ENCODE measurements at places on chromosomes 11 and 22.

DNA sequence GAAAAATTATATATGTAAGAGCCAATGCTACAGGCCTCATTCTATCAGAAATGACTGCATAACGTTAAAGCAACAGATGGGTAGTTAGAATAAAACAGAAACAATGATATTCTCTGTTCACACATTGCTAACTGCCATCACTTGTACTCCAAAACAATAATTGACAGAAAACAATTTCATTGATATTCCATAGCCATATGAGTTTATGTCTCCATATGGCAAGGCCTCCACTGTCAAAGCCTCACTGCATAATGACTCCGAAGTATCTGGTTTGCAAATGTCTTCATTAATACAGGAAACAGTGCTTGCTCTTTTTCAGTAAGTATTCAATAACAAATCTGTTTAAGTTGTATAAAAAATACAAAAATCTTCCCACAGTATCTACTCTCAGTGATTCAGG lies 9.9 kb downstream of the DDI1 start:
- DNase-seq: no peak

DNA sequence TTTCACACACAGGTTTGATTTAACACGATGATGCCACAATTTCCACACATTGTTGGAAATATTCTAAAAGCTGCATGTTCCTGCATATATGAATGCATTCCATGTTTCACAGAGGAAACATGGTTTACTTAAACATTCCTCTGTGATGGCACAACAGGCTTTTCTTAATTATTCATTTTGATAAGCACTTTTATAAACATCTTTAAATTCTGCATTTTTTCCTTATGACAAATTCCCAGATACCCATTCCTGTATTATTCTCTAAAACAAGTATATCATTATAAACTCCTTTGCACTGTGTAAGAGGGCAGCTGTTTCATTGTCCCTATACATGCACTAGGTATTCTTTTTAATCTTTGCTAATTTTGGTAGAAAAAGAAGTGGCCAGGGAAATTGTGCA lies 532.3 kb downstream of the SOX6 start:
- no peak for DNase-seq

- no peak for DNase-seq
These were observed 225.7 kb downstream of the DDX10 start for GRCh38 chr11:108890482-108891105.

- no peak for DNase-seq
These were observed 148.9 kb upstream of the CADM1 start for GRCh38 chr11:115653076-115653475.

GRCh38 chr11:24082241-24082640 lies 414.6 kb upstream of the LUZP2 start:
- DNase-seq: no peak

DNA sequence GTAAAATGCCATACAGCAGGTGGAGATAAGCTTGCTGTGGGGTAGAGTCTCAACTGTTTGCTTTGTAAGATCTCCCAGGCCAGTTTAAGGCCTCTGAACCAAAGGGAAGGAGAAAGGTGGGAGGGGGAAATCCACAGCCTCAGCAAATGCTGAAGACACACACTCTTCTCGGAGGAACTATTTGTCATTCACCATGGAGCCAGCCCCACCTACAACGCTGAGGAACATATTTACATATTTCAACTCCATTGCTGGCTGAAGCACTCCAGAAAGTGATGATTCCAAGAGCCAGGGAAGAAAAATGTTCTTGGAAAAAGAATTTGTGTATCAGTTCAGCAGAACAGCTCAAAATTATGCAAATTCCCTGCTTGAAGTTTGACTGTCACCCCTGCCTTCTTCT lies 6.5 kb downstream of the TENM4 start:
- no peak for DNase-seq

- DNase-seq: no peak
These were observed 34.7 kb downstream of the SNX19 start for GRCh38 chr11:130881475-130882137.

- DNase-seq: no peak
These were observed 6.0 kb upstream of the FXYD6 start for GRCh38 chr11:117882311-117882905.

DNA sequence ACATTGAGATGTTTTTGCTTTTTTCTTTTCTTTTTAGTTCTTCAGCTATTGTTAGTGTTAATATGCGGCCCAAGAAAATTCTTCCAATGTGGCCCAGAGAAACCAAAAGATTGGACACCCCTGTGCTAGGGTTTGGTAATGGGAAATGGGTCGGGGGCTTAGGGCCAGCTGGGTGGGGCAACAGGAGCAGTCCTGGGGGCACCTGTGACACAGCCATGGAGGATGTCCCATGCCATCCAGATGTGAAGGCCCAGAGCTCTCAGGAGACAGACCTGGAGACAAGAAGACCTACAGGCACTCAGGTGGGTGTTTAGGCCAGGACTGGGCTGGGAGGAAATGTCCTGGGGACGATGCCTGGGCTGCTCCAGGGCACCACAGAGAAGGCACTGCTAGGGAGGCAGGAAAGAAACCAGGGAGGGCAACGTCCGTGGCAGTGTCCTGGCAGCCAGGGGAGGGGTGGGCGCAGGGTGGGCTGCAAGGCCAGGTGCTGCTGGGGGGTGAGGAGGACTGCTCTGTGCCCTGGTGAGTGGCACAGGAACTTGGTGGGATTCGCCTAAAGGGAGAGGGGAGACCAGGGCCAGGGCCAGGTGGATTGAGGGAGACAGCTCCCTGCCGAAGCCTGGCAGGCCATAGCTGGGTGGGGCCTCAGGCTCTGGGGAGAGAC lies 21.4 kb downstream of the RELT start:
- DNase-seq: no peak

GRCh38 chr11:57390535-57390934 lies at the start of gene PRG2:
Gene PRG2 (minus strand): TSS chr11:57390650. CDS start chr11:57389944, 706 bp downstream.
- DNase-seq: no peak

DNA sequence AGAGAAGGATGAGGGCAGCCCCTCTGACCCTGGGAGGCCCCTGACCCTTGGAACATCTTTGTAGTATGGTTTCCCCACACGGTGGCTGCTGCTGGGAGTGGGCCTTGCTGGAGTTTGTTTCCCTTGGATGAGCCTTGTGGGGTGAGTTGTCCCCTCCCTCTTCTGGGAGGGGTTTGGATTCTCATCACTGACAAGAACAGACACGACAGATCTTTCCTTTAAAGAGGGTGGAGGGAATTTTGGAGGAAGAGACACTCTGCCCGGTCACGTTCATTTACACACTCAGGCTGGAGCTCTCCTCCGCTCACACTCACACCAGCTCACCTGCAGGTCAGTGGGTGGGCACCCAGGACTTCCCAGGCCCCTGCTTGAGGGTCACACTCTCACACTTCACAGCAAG lies 31.7 kb downstream of the POU2F3 start:
- no peak for DNase-seq

- DNase-seq: no peak
These were observed 717.8 kb downstream of the JRKL start for GRCh38 chr11:97107604-97108003.

GRCh38 chr22:20026204-20026908 lies 5.4 kb downstream of the TANGO2 start:
- no peak for DNase-seq

- DNase-seq: no peak
These were observed 17.8 kb downstream of the MRPL23 start for GRCh38 chr11:1964955-1965354.

DNA sequence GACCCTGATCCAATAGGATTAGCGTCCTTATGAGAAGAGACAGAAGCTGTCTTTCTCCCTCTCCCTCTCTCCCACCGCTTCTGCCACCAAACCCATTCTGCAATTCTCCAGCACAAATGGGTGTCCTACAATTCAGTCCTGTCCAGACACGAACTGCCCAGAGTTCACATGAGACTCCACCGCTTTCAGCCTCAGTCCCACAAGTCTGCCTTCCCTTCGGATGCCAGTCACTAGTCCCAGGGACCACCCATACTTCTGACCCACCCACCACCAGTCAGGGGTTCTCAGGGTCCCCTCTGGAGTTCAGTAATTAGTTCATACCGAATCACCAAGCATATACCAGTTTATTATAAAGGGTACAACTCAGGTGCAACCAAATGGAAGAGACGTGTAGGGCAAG lies 73.6 kb downstream of the TRIM29 start:
- DNase-seq: no peak

DNA sequence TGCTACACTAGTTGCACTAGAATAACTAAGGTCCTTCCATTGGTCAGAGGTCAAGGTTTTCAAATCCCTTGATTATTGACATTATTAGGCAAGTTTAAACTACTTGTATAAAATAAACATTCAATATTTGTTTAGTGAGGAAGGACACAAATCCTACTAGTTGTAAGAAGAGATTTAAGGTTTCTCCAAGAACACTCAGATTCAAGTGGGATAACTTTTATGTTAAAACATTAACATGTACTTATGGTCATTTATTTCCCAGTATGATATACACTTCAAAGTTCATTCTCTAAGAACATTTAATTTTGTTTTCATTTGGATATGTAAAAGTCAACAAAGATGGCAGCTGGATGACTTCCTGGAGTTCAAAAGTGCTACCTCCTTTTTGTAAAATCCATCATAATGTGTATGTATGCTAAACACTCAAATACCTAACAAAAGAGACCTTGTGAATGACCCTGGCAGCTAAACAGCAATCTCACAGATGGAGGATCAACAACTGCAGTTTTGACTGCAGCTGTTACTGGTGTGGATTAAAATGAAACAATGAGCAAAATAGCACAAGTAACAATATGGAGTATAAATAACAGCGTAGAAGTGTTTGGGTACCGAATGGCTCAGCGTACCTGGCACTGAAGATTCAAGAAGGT lies 1.5 kb downstream of the CCDC90B start:
- DNase-seq: no peak

GRCh38 chr11:90219438-90219837 lies 3.4 kb downstream of the CHORDC1 start:
- DNase-seq: no peak

- no peak for DNase-seq
These were observed 10.6 kb downstream of the ACAT1 start for GRCh38 chr11:108131993-108132392.

- DNase-seq: no peak
These were observed 10.6 kb downstream of the P2RX3 start for GRCh38 chr11:57348636-57349313.

DNA sequence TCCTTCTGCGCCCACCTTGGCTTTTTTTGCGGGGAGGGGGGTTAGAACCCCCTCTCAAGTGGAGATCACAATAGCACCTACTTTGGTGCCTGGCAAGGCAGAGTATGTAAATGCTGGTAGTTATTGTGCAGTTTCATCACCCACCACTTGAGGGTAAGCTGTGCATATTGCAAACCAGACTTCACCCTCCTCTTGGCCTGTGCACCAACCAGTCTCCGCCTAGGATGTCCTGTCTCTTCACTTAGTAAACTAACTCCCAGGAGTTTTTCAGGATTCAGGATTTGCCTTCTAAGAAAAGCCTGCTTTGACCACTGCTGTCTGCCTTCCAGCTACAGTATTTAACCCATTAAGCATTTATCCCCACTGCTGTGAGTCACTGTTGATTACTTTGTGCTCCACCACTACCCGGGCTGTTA lies 2.0 kb upstream of the UBXN1 start:
- DNase-seq: no peak

- DNase-seq: no peak
These were observed 521 bp downstream of the PES1 start for GRCh38 chr22:30591191-30591587.

DNA sequence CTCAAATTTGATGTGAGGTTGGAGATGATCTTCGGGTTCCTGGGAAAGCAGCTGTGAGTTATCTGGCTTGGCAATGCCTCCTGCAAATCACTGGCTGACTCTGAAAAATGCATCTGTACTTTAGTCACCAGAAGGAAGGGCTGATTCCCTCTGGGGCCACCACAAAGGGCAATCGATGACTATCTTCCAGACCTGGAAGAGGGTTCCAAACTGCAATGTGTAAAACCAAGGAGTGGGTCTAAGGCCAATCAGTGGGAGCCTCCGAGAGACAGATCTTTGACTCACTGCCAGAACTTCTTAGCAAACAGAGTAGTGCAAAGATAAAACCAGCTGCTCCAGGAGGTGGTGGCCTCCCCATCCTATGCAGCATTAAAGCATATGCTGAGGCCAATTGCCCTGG lies 29.1 kb upstream of the PAK1 start:
- peak; percentile 17 for DNase-seq

DNA sequence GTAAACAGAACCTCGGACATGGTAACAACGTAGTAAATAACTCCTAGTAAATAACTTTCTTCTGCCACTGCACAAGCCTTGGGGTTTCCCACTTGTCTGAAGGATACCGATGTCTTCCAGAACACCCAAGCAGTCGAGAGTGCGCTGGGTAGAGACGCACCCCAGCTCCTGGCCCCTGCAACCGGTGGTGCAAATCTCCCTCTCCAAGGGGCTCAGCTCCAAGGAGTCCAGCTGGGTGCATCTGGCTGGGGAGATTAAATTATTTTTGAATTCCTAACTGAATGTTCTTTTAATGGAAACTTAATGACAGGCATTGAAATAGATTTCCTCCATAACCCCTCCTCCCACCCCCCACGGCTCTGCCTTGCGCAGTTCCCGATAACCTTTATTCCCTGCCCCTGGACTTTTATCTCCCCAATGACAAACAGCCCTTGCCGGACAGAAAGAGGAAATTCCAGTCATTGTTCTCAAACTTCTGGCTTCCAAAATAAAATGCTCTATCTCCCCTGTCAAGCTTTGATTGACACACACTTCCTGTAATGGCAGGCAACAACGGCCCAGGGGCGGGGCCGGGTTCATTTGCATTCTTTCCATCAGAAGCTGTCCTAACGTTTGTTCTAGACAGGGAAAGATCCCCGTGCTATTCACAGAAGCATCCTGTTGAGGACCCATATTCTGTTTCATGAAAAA lies 31.2 kb downstream of the KCNJ1 start:
- peak; percentile 6 for DNase-seq

- no peak for DNase-seq
These were observed 7.6 kb upstream of the ASCL2 start for GRCh38 chr11:2277933-2278523.

DNA sequence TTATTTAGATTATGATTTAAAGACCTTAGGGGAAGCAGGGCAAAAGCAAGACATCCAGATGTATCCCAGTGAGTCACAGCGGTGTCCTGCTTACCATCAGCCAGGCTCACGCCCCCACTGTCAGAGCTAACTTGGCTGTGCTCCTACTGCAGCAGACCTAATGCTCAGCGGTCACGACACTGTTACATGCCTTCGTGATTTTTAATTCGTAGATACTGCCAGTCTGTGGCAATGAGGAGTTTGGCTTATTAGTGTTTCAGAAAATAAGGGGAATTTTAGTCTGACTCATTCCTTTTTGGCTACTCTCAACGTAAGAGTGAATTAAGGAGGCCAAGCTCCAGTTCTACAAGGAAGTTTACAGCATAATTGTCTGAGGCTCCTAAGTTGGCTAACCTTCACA lies 22.7 kb downstream of the EFCAB6 start:
- peak; percentile 46 for DNase-seq

GRCh38 chr11:119721129-119722120 lies 7.6 kb downstream of the NECTIN1 start:
- DNase-seq: no peak

GRCh38 chr22:46953968-46954765 lies 191.7 kb downstream of the TBC1D22A start:
- DNase-seq: no peak

All from fibroblast of skin of left biceps (primary cell).